ENCODE measurements at places on chromosomes 6 and 20.

DNA sequence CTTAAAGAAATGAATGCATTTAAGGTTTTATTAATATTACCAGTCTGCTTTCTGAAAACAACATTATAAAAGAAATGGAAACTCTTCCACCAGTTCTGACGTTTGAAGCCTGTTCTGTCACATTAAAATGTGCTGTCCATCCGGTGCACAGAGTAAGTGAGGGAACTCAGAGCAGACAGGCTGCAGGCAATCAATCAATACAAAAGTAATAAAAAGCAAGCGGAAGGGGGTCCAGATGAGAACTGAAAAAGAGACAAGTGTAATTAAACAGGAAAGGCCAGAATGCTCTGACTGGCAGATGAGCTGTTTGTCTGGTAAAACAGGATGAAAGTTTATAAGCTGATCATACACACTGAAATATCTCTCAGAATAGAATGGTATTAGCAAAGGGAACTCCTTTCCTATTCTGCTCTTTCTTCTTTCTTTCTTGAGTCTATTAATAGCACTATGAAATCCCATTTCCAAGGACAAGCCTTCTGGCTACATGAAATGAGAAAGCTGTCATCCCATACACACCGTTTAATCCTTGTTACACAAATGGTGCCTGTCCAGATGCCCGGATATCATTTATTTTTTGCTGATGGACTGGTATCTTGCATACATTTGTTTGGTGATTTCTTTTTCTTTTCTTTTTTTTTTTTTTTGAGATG lies 94.3 kb downstream of the RAMACL start:
- no peak for DNase-seq
- no peaks in the 10 kb centered on the region for H3K27me3 ChIP-seq
- H3K36me3 ChIP-seq = peaks cover under 1% of the 10 kb centered on the region
- H3K4me3 ChIP-seq = no peak overlapping the region
- H3K27ac ChIP-seq = no peak overlapping the region

GRCh38 chr20:39309458-39309857 lies 347.3 kb downstream of the DHX35 start:
- no peaks in the 10 kb centered on the region for H3K36me3 ChIP-seq
- H3K27me3 ChIP-seq = no peaks in the 10 kb centered on the region
- no peak overlapping the region for H3K27ac ChIP-seq

DNA sequence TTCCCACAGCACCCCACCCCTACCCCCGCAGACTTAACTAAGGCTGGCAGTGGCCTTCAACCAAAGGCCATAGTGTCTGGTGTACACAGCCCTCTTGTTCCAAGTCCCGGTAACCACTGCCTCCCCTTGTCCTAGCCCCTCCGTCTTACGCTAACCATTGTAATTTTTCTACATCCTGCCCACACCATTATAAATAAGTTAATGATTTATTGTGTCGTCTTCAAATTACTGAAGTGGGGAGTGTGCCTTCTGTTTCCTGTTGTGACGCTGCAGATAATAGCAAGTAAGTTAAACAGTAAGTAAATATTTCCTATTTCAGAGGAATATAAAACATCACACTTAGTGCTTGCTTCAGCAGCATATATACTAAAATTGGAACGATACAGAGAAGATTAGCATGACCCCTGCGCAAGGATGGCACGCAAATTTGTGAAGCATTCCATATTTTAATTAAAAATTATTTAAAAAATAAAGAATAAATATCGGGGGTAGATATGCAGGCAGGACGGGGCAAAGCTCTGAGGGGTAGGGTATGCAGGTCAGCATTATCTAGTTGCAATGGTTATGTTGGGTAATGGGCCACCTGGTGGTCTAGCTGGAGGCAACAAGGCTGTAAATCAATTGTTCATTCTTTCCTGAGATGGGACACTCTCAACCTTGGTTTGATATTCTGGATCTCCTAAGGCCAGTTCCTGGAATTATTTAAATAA lies 15.1 kb downstream of the SRSF6 start:
- no peaks in the 10 kb centered on the region for H3K27me3 ChIP-seq
- DNase-seq = no peak
- no peaks in the 10 kb centered on the region for H3K36me3 ChIP-seq
- no peaks in the 10 kb centered on the region for H3K4me1 ChIP-seq

DNA sequence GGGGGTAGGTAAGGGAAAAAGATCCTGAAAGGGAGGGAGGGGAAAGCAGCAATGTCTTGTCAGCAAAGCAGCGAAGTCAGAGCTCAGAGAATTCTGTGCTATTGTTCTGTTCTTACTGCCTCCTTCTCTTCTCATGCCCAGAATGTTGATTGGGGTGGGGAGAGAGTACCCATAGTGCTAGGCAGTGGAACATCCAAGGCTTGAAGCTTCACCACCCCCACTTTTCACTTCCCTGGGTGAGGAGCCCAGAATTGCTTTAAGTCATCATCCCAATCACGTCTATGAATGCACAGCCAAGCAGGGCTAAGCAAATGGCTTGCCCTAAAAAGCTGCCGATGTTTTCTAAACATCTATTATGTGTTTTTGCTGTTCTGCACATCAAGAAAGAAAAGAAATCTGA lies 16.5 kb downstream of the REPS1 start:
- H3K4me1 ChIP-seq = peaks cover 30% of the 10 kb centered on the region
- H3K4me3 ChIP-seq = no peak overlapping the region
- peak overlapping the region; percentile 66 for H3K27ac ChIP-seq
- no peaks in the 10 kb centered on the region for H3K27me3 ChIP-seq
- DNase-seq = no peak
- no peaks in the 10 kb centered on the region for H3K36me3 ChIP-seq

- no peaks in the 10 kb centered on the region for H3K27me3 ChIP-seq
- H3K4me1 ChIP-seq = no peaks in the 10 kb centered on the region
- H3K36me3 ChIP-seq = no peaks in the 10 kb centered on the region
- no peak overlapping the region for H3K27ac ChIP-seq
- DNase-seq = no peak
- H3K4me3 ChIP-seq = no peak overlapping the region
These were observed 257.7 kb upstream of the CDYL start for GRCh38 chr6:4518506-4518905.

GRCh38 chr6:46749731-46750130 lies 3.0 kb downstream of the ANKRD66 start:
- H3K36me3 ChIP-seq = no peaks in the 10 kb centered on the region
- H3K4me3 ChIP-seq = no peak overlapping the region
- no peaks in the 10 kb centered on the region for H3K4me1 ChIP-seq

DNA sequence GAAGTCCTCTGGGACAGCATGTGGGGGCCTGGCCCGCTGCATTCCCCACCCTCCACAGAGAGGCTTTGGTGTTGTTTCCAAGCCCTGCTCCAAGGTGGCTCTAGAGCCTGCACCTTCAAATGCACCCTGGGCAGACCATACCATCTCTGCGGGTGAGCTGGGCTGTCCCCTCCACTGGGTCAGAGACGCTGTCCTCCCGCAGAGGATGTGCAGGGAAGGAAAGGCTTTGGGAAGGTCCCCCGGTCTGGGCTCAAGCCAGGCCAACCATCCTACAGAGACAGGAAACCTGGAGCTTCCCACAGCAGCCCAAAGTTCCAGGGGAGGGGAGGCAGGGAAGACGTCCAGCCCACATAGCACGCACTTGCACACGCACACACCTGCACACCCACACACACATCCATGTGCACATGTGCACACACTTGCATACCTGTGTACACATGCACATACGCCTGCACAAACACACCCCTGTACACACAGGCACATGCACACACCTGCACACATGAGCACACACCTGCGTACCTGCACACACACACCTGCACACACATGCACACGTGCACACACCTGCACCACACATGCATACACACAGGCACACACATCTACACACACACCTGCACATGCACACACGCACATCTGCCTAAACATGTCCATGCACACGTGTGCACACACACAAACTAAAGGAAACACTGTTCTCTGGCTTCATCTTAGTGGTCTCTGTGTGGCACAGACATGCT lies 155.4 kb downstream of the ERMARD start:
- H3K27me3 ChIP-seq = no peaks in the 10 kb centered on the region

DNA sequence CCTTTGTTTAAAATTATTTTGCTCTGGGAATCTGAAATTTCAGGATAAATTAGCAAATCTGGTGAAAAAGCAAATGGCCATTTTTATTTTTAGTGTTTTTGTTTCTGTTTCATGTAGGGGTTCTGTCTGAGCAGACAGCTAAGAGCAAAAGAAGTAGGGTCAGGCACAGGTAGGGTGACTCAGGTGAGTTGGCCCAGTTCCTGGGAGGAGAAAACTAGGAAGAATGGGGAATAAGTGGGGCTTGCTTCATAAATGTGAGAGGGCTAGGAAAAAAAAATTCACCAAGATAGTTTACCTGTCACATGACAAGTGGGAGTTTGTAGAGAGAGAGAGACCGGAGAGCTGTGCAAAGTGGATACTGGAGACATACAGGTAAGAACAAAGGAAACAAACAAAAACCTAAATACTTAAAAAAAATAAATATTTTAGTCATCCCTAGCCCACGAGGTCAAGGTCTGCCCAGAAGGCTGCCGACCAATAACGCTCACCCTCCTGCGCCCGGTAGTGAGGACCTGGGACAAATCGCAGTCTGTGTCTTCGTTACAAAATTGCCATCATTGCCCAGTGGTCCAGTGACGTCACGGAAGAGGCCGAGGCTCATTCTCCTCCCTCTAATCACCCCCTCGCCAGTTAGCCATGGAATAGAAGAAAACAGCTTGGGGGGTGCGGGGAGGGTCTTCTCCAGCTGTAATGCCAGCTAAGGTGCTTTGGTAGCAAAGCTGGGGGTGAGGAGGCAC lies 2.3 kb downstream of the THBD start:
- peaks cover 13% of the 10 kb centered on the region for H3K4me1 ChIP-seq
- H3K27me3 ChIP-seq = no peaks in the 10 kb centered on the region
- H3K36me3 ChIP-seq = no peaks in the 10 kb centered on the region
- DNase-seq = no peak
- H3K4me3 ChIP-seq = peak overlapping the region; percentile 58

DNA sequence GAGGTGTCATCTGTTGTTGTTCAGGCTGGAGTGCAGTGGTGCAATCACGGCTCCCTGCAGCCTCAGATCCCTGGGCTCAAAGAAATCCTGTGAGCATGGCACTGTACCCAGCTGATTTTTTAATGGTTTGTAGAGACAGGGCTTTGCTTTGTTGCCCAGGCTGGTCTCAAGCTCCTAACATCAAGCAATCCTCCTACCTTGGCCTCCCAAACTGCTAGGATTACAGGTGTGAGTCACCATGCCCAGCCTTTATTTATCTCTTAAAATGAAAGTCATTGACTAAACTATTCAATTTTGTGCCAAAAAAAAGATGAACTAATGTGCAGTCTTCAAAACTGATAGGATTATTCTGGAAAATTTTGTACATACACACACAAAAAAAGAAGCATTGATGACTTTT lies 38.8 kb upstream of the UNC93A start:
- H3K27me3 ChIP-seq = no peaks in the 10 kb centered on the region
- H3K36me3 ChIP-seq = no peaks in the 10 kb centered on the region
- H3K27ac ChIP-seq = no peak overlapping the region
- no peak for DNase-seq
- H3K4me1 ChIP-seq = no peaks in the 10 kb centered on the region
- H3K4me3 ChIP-seq = no peak overlapping the region

- no peak overlapping the region for H3K27ac ChIP-seq
- peaks cover 15% of the 10 kb centered on the region for H3K4me1 ChIP-seq
- H3K36me3 ChIP-seq = no peaks in the 10 kb centered on the region
- H3K4me3 ChIP-seq = no peak overlapping the region
- no peaks in the 10 kb centered on the region for H3K27me3 ChIP-seq
These were observed 59.9 kb upstream of the SOX4 start for GRCh38 chr6:21533678-21534077.

- H3K27ac ChIP-seq = no peak overlapping the region
- H3K4me1 ChIP-seq = no peaks in the 10 kb centered on the region
- H3K36me3 ChIP-seq = peaks cover 68% of the 10 kb centered on the region
These were observed 21.6 kb downstream of the RNF8 start for GRCh38 chr6:37375376-37375775.

DNA sequence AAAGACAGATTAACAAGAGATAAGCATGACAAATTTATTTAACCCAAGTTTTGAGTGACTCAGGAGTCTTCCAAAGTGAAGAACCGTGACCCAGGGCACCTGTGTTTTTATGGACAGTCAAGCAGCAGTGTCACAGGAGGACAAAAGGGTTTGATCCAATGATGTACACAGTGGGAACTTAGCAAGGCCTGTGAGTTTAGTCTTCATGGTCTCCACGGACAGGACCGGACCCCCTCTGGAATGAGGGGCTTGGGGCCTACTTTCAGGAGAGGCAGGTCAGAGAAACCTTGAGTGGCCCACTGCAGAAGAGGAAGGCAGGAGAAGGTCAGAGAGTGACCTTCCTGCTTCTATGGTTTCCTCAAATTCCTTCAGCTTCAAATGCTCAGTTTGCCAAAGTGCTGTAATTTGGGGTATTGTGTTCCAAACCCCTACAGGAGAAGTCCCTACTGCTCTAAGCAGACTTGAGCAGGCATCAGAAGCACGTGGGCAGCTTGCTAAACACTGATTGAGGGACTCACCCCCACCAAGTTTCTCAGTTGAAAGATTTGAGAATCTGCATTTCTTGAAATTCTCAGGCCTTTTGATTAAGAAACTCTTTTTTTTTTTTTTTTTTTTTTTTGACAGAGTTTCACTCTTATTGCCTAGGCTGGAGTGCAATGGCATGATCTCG lies 26.4 kb upstream of the ZMYND8 start:
- H3K4me1 ChIP-seq = peaks cover 16% of the 10 kb centered on the region
- DNase-seq = no peak
- H3K27ac ChIP-seq = peak overlapping the region; percentile 86
- no peak overlapping the region for H3K4me3 ChIP-seq
- no peaks in the 10 kb centered on the region for H3K27me3 ChIP-seq

GRCh38 chr6:99521633-99522151 lies 6.5 kb upstream of the USP45 start:
- peak overlapping the region; percentile 62 for H3K4me3 ChIP-seq
- no peaks in the 10 kb centered on the region for H3K36me3 ChIP-seq
- peak overlapping the region; percentile 90 for H3K27ac ChIP-seq
- no peaks in the 10 kb centered on the region for H3K4me1 ChIP-seq

DNA sequence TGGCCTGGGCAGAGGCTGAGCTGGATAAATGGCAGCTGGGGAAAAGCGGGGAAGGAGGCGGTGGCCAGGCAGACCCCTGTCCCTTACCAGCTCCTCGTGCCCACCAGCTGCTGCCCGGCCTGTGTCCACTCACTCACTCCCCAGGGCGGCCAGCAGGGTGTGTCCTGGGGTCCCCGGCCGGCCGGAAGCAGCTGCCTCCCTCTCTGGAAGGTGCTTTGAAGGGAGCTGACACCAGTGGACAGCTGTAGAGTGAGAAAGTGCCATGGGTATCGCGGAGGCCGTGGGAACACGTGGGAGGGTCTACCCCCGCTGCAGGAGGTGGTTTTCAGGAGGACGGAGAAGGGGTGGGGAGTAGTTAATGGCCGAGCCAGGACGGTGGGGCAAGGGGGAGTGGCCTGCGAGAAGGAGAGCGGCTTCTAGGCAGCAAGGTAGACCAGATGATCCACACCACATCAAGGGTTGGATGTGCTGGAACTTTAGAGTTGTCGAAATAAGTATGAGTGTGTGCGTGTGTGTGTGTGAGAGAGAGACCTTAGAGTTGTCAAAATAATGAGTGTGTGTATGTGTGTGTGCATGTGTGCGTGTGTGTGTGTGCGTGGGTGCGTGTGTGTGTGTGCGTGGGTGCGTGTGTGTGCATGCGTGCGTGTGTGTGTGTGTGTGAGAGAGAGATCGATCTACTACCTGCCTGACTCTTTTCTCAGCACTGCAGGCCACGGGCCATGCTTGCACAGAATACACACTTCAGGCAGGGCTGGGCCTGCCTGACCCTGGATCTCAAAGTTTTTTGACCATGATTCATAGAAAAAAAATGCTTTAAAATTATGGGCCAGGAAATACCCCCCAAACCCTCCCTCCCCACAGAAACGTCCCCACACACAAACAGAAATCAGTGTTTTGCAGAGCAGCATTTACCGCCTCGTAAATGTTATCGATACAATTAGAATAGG lies 43.9 kb downstream of the CDH4 start:
- no peaks in the 10 kb centered on the region for H3K27me3 ChIP-seq
- H3K4me3 ChIP-seq = no peak overlapping the region
- H3K4me1 ChIP-seq = no peaks in the 10 kb centered on the region
- no peak for DNase-seq
- no peaks in the 10 kb centered on the region for H3K36me3 ChIP-seq

Data from tibial nerve (tissue), 4 donors.